ENCODE measurements at places on chromosomes 12 and 14.

DNA sequence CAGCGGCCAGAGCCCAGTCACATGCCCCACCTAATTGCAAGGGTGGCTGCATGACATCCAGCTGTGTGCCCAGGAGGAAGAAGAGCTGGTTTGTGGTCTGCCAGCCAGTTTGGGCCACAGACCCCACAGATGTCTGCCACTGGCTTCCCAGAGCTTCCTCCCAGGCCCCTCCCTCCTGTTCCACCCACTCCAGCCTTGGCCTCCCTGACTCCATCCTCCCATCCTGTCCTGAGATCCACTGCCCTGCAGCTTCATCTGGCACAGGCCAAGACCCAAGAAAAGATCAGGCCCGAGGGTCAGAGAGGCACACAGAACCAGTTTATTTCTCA is 5.9 kb downstream of the NGB start:
- DNase-seq = no peak

- no peak for DNase-seq
These were observed 92.5 kb downstream of the BCL11B start for GRCh38 chr14:99179506-99179905.

DNA sequence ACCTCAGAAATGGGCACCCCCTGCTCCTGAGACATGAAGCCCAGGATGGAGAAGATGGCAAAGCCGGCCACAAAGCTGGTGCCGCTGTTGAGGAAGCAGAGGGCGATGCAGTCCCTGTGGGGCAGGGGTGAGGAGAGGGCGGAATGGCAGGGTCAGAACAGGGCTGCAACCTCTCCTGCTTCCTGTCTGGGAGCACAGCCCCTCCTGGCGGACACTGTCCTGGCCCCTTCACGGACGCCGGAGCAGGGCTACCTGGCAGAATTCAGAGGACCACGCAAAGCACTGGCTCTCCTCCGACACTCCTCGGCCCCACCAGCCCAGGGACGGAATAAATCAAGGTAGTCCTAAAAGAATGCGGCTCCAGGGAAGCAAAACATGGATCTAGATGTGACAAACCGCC is 12.4 kb upstream of the SLC6A12 start:
- no peak for DNase-seq

DNA sequence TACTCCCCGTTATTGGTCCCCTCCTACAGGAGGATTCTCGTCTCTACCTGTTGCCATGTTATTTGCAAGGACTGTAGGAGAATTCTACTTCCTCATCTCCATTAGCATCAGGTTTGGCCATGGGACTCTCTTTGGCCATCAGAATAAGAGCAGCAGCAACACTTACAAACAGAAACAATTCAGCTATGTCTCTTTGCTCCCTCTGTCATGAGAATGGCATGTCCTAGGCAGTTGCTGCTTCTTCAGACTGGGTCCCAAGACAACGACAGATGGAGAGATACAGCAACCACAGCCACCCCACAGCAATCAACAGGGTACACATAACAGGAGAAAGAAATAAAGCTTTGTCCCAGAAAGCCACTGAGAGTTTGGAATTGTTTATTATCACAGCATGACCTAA is 19.7 kb downstream of the SLC41A2 start:
- DNase-seq = no peak

DNA sequence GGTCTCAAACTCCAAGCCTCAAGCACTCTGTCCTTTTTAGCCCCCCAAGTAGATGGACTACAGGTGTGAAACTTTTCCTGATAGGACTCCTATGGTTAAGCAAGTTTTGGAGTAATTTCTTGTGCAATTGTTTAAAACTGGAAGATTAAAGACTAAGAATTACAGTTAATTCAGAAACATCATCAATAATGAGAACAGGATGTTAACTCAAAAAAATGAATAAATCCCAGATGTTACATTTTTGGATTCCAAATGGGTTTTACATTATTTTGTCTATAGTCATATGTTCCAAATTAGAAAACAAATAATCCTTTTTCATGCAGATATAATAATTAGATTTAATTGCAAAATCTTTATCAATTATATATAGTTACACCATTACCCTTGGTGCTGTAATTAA is 24.4 kb upstream of the KITLG start:
- DNase-seq = no peak

- DNase-seq = no peak
These were observed 1.9 kb downstream of the PLEKHG3 start for GRCh38 chr14:64706119-64706592.

DNA sequence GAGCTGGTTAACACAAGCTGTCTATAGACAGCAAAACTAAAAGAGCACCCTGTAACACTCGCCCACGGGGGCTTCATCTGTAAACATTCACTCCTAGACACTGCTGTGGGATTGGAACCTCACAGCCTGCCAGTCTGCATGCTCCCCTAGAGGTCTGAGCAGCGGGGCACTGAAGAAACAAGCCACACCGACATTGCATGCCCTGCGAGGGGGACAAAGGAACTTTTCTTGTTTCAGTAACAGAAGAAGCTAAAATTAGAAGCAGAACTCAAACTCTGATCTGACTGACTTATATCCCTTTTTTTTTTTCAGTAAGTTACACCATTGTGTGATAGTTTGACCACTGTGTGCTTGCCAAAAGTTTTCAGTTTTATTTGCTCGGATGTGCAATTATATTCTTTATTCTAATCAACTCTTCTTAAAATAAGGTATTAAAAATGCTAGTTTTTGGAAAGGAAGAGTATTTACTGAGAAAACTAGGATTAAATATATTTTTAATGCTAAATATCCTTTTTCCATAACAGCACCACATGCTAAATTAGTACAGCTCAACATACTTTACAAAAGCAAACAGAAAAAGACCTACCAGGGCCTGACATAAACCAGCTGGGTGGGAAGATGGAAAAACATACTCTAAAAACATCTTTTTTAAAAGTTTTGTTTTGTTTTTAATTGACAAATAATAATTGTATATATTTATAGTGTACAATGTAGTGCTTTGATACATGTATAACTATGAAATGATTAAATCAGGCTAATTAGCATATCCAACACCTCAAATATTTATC is 100.2 kb downstream of the EPS8 start:
- no peak for DNase-seq

- no peak for DNase-seq
These were observed 78.8 kb upstream of the SLC38A4 start for GRCh38 chr12:46904406-46905238.

DNA sequence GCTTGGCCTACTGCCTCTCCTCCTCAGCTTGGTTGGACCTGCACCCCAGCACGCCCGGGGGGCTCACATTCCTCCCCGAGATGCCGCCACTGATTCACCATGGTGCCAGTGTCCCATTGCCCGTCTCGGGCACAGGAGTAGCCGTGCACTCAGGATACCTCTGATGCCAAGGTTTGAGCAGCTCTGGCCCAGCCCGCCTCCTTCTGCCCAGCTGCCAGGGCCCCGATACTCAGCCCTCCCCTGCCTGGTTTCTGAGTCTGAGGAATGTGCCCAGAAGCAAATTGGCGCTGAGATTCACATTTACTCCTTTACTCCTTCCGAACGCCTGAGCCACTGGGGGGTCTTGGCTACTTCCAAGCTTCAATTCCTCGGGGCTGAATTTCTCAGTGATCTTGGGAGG is 63.5 kb downstream of the NINJ2 start:
- DNase-seq = no peak

- no peak for DNase-seq
These were observed 26.2 kb upstream of the TUNAR start for GRCh38 chr14:95850429-95850828.

- DNase-seq = no peak
These were observed 14.2 kb downstream of the AMN1 start for GRCh38 chr12:31714406-31715271.

DNA sequence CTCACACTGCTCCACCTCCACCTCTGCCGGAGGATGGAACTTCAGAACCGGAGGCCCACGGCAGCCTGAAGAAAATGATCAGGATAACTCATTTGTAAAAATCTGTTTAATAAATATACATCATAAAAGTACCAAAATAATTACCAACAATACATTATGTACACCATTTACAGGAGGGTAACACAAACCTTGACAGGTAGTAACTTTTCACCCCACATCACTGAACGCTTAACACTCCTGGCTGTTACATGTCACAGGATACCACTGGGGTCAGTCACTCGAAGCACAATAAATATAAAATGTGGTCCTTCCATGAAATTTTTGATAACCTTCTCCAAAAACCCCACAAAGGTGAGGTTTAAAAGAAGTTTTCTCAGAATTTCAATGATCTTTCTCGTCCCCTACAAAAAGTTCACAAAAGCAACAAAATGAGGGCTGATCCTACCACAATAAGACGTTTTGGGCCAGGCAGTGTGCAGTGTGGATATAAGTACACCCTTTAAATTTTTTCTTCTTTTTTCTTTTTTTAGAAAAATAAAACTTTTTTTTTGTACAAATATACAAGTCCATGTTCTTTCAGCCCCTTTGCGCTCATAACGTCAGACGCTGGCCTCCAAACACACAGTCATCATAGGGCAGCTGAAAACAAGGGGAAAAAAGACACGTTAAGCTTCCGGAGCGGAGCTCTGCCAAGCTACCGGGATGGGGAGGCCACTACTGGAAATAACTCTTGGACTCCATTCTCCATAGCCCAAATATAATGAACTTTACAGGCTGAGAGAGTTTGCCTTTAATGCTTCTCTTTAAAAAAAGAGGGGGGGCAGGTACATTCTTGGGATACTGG is 2.9 kb downstream of the NFKBIA start:
- DNase-seq = no peak

- no peak for DNase-seq
These were observed 505.1 kb downstream of the FOXG1 start for GRCh38 chr14:29271669-29272068.

DNA sequence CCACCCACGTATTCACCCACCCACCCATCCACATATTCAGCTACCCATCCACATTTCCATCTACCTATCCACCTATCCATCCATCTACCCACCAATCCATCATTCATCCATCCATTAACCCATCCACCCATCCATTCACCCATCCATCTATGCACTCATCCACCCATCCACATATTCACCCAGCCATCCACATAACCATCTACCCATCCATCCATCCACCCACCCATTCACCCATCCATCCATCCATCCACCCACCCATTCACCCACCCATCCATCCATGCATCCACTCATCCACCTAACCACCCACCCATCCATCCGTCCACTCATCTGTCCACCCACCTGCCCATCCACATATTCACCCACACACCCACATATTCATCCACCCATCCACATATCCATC is 70.5 kb downstream of the LGMN start:
- DNase-seq = no peak

- no peak for DNase-seq
These were observed 1.4 kb downstream of the ISCU start for GRCh38 chr12:108563804-108564151.

- DNase-seq = no peak
These were observed 57.2 kb upstream of the GNPNAT1 start for GRCh38 chr14:52848626-52849025.

- no peak for DNase-seq
These were observed 260.3 kb upstream of the E2F7 start for GRCh38 chr12:77325511-77326236.

All from activated naive CD4-positive, alpha-beta T cell (primary cell).